ENCODE measurements at places on chromosomes 7 and 10.

GRCh38 chr7:121807078-121807477 is 65.9 kb upstream of the PTPRZ1 start:
- H3K36me3 ChIP-seq, result no peaks in the 10 kb centered on the region
- H3K27me3 ChIP-seq, result no peaks in the 10 kb centered on the region
- H3K4me3 ChIP-seq, result no peak overlapping the region
- DNase-seq, result no peak
- H3K27ac ChIP-seq, result no peak overlapping the region

DNA sequence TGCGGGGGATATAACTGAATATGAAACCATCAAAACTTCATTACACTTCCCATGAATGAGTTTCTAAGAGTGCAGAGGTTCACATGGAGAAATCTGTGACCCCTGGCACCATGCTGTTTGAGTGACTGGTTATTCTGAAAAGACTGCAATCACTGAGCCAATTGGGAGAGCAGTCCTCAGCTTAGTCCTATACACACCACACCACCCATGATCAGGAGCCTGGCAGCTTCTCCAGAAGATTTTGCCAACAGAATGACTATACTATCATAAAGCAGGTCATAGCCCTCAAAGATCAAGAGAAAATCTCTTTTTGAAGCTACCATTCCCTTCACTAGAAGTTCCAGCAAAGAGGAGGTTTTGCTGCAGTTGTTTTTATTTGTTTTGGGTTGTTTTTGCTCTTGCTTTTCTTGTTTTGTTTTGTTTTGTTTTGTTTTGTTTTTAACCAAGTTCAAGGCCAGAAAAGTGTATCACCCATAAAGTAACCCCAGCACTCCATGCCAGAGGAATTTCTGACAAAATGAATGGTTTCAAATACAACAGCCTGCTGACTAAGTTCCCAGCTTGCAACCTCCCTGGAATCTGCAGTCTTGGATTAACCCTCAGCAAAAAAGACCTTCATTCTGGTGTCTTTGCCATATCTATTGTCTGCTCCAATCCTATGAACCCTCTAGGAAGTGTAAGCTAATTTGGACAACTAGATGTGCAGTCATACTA is 19.7 kb upstream of the HGF start:
- H3K27ac ChIP-seq, result no peak overlapping the region
- H3K27me3 ChIP-seq, result no peaks in the 10 kb centered on the region
- no peaks in the 10 kb centered on the region for H3K36me3 ChIP-seq
- peaks cover 2% of the 10 kb centered on the region for H3K4me1 ChIP-seq

DNA sequence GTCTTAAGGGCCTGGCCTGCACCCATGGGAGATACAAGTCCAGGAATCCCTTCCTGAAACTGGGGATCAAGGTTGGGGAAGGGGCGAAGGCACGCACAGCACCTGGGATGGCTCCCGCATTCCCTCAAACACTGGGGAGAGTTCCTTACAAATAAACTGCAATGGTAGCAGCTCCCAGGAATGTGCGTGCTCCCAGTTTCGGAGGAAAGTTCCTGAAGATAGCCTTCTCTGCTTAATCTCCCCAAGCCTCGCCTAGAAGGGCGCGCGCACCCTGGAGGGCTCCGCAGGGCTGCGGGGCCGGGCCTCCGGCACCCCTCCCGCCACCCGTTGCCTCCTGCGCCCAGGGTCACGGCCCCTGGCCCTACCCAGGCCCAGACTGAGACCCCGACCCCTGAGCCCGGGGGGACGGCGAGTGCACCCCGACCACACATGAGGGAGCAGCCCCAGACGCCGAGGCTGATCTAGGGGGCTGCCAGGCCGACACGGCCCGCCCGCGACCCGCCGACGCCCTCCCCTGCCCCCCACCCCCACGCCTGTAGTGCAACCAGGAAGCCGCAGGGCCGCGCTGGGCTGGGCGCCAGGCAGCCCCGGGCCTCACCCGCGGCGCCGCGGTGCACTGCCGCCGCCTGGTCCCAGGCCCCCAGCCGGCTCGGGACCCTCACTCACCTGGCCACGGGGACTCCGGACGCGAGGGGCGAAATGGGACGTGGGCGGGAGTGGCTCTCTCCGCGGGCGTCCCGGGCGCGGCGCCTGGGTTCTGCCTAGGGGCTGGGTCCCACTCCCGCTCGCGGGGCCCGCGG is 460 bp downstream of the ANXA11 start:
- H3K27me3 ChIP-seq, result peaks cover 10% of the 10 kb centered on the region
- no peak for DNase-seq
- H3K4me3 ChIP-seq, result peak overlapping the region; percentile 81
- no peak overlapping the region for H3K27ac ChIP-seq

DNA sequence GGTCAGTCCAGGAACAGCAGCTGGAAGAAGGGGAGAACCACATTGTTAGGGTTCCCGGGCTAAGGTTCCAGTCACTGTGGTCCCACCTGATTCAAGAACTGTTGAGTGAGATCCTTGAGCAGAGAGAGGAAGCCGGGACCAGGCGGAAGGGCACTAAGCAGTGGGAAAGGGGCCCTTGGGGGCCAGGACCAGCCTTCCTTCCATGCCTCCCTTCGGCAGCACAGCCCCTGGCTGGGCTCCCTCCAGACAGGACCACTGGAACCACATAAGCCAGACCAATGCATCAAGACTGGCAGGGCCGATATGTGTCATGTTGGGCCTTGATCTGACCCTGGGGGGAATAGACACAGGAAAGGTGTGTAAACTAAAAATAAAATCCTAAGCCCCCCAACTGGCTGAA is 103.9 kb downstream of the STRA8 start:
- H3K27me3 ChIP-seq, result no peaks in the 10 kb centered on the region
- H3K36me3 ChIP-seq, result no peaks in the 10 kb centered on the region
- no peak overlapping the region for H3K27ac ChIP-seq
- H3K4me3 ChIP-seq, result no peak overlapping the region

- H3K4me1 ChIP-seq, result no peaks in the 10 kb centered on the region
- DNase-seq, result no peak
- no peaks in the 10 kb centered on the region for H3K36me3 ChIP-seq
- H3K4me3 ChIP-seq, result no peak overlapping the region
Observed at GRCh38 chr10:14606633-14607032, 168.1 kb downstream of the FAM107B start.

- H3K4me1 ChIP-seq, result no peaks in the 10 kb centered on the region
- DNase-seq, result no peak
- H3K27me3 ChIP-seq, result no peaks in the 10 kb centered on the region
- H3K27ac ChIP-seq, result no peak overlapping the region
- no peaks in the 10 kb centered on the region for H3K36me3 ChIP-seq
Observed at GRCh38 chr7:46162609-46163008, 241.5 kb upstream of the IGFBP3 start.
